CD4-positive, CD25-positive, alpha-beta regulatory T cell (primary cell): ENCODE measurements at places on chromosomes 16 and 17. TPM values are rescaled to one million over a fixed set of nuclear protein-coding genes. Genes with fewer than 3 reads are reported as not detected.

DNA sequence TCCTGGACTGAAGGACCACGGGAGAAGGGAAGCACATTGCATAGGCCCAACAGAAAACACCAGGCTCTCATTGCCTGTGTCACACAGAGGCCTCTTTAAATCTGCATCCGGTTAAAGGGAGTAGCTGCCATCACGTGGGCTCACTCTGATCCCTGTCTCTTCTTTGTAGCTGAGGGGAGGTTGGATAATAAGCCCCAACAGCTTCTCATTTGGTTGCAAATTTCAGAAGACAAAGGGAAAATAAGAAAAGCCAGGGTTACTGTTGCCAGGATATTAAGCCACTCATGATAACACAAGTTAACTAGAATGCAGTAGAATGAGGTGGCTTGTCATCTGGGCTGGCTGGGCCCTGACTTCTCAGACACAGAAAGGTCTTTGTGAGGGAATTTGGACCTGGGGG lies 325.1 kb upstream of the ERCC4 start:
- DNase-seq: no peak

DNA sequence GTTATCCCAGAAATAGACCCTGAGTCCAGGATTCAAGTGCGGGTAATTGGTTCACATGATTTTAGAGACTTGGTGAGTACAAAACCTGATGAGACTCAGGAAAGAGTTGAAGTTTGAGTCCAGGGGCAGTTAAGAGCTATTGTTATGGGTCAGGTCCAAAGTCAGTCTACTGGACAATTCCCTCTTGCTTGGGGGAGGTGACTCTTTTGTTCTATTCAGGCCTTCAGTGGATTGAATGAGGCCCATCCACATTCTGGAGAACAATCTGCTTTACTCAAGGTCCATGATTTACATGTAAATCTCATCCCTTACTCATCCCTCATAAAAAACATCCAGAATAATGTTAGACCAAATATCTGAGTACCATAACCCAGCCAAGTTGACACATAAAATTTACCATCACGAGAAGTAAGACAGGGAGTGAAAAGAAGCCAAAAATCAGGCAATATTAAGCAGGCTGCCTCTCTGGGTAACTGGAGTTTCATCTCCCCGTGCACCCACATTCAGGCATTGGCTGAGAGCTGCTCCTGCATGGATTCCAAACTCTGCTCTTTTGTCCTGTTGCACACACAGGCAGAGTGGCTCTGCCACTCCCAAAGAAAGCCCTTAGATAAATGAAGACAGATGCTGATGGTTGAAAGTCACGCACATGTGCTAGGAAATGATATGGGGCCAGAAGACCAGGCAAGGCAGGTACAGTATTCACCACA lies 156.0 kb upstream of the SALL1 start:
- DNase-seq: no peak

DNA sequence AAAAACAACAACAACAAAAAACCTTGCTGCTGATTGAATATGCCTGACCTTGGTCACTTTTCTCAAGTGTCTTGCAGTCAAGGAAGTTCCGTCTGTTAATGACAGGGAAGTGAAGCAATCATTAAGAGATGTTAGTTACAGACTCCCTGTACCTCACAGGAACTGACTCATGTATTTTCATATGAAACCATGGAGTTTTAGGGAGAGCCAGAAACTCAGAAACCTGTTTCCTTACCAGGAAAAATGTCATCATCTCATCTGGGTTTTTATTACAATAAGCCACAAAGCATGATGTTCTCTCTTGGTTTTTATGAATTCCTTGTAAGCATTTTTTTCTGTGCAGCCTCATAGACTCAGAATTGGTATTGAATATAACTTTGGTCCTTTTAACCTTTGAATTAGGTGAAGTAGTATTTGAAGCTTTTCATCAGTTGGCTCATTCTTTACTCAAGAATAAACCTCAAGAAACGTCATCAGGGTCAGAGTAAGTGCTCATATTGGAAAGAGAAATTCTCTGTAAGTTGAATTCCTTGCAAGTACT lies 10.3 kb downstream of the LYRM1 start:
- DNase-seq: no peak

GRCh38 chr17:50057521-50057991 lies 1.6 kb downstream of the ITGA3 start:
- no peak for DNase-seq

The COIL gene
- total RNA-seq: 19.3 TPM

The KRT17 gene
- total RNA-seq: not detected
